Dermis blood vessel endothelial cell (primary cell): ENCODE measurements at places on chromosomes 3 and 15. TPM values are rescaled to one million over a fixed set of nuclear protein-coding genes. Genes with fewer than 3 reads are reported as not detected.

The XCR1 gene
- total RNA-seq = not detected in 2 replicates

The CHRM5 gene
- total RNA-seq = 0.17 TPM in 1 of 2 replicates, not detected in the other

The BCL2A1 gene
- not detected in 2 replicates for total RNA-seq

The CCNDBP1 gene
- total RNA-seq = 151 and 157 TPM in 2 replicates

The SI gene
- not detected in 2 replicates for total RNA-seq

The TRIM42 gene
- total RNA-seq = not detected in 2 replicates

The COMMD4 gene
- 74.2 and 84.6 TPM in 2 replicates for total RNA-seq

The SUCNR1 gene
- under 0.01 TPM in 1 of 2 replicates, not detected in the other for total RNA-seq

The SLC12A1 gene
- under 0.01 TPM in 2 replicates for total RNA-seq
